ENCODE measurements at places on chromosomes 12 and 14. TPM values are rescaled to one million over a fixed set of nuclear protein-coding genes. Genes with fewer than 3 reads are reported as not detected.

SLC5A8 gene
- total RNA-seq, result 0.07 TPM

GRCh38 chr14:33230021-33230420 is 291.3 kb downstream of the NPAS3 start:
- DNase-seq, result no peak

DNA sequence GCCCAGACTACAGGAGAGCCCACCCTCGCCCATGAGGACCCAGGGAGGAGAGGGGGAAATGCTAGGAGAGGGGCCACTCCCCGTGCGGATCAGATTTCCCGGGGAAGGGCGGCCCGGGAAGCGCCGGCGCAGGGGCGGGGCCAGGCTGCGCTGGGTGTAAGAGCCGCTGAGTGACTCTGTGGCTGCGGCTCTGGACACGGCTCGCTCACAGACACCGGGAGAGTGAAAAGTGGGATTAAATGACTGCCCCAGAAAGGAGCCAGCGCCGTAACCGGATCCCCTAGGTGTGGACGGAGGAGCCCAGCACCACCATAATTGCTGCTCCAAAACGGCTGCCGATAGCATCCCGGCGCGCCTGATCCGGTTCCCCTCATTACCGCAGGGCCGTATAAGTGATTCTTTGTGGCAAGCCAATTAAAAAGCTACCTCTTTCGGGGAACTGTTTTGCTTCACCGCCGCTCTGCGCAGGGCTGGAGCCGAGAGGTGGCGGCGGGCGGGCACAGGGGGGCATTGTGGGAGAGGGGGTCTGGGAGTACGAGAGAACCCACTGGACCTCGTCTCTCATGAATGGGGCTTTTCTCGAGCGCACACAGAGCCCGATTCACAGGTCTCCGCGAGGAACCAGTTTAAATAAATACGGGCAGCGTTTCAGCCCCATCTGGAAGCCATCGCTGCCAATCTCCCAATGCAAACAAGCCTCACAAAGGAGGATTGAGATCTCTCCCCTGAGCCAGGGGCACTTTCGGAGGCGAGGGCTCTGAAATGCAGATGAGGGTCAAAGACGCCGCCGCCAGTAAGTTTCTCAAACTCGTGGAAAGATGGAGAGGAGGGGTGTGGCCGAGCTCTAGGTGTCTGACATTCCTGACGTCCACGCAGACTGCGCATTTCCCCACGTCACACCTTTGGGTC is 2.5 kb downstream of the COL2A1 start:
- DNase-seq, result peak; percentile 87

DNA sequence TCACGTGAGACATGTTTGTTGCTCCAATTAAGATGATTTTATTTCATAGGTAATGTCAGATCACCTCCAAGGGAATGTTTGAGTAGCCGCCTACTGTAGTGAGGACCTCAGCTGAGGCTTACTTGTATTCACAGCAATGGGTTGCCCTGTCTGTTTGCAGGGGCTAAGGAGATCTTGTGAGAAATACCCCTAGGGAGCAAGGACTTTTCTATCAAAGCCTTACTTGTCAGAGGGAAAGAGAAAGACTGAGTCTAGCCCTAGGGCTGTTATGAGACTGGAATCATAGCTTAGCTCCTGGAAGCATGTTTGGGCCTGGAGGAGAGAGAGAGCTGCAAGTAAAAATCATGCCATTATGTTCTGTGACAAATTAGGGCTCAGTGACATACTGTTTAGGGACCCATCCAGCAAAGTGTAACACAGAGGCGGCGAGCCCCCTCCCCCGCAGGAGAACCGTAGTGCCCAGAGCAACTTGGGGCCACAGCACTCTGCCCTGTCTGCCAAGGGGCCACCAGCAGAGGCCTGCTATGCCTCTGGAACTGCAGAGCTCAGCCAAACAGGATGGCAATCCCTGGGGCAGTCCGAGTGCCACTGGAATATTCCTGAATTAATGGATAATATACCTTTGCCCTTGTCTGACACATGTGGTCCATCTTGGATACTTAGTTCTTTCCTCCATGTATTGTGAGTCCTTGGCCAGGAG is 178.8 kb downstream of the DACT1 start:
- DNase-seq, result no peak

DNA sequence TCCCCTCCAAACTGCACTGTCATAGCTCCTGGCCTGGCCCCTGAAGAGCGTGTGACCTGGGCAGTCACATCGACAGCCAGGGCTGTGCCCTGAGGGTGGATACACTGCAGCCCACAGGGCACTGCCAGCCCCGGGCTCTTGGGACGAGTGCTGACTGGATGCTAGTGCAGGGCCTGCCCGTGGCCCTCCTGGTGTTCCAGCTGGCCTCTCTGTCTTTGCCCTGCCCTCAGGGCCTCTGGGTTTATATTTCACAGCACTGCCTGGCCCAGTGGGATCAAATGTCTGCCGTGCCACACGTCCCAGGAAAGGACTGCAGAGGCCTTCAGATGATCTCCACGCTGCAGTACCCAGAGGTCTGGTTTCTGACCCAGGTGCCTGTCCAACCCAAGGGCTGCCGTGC is 10.1 kb upstream of the CCDC197 start:
- no peak for DNase-seq

STAC3 gene
- 2.0 TPM for total RNA-seq

GRCh38 chr12:2679068-2679815 is 115.5 kb upstream of the FKBP4 start:
- DNase-seq, result no peak

- DNase-seq, result no peak
Measured at GRCh38 chr14:71487449-71487848, 444.8 kb upstream of the RGS6 start.

DNA sequence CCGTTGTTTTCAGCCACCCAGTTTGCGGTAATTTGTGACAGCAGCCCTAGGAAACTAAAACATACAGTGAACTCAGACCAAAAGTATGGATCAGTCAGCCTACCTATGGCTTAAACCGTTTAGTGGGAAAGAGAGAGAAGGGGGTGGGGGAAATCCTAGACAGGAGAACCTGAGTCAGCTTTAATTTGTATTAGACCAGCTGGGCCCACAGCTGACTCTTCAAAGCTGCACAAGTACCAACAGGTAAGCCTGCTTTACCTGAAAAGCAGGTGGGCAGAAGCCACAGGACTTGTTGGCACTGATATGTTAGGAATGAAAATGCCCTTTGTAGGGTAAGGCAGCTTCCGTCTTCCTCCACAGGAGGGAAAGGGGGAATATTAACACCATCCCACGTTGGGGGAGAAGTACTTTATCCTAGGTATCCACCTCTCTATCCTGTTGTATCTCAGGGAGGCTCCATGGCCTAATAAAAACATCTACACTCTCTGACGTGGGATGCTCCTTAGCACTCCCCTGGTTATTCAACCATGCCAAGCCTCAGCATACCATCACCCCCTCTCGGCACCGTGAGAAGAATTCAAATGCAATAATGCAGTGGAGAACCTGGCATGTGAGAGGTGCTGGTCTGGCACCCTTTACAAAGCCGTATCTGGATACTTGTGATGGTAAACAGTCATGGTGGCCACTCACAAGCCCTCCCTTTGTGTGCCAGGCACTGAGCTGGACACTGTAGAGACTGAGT is 70.3 kb downstream of the STON2 start:
- DNase-seq, result no peak

- no peak for DNase-seq
Measured at GRCh38 chr14:95695913-95696312, 9.7 kb downstream of the TCL1B start.

GRCh38 chr14:100147181-100147631 is 12.2 kb downstream of the DEGS2 start:
- no peak for DNase-seq

DPF3 gene
- total RNA-seq, result not detected

DNA sequence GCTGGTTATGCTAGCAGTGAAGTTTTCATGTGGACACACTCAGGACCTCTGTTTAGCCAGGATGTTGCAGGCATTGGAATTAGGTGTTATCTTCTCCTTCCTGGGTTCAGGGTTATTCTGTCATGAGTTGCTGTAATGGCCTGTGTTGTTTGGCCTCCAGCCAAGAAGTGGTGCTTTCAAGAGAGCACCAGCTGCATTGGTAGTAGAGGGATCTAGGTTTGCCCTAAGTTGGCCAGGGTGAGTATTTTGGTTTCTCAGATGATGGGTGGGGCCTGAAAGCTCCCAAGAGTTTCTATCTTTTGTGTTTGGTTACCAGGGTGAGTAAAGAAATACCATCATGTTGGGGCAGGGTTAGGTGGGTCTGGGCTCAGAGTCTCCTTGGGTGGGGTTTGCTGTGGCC is 2.7 kb upstream of the GZMH start:
- DNase-seq, result no peak

SPIC gene
- total RNA-seq, result not detected

- DNase-seq, result peak; percentile 52
Measured at GRCh38 chr12:127539226-127539858, 727.6 kb upstream of the TMEM132C start.

DNA sequence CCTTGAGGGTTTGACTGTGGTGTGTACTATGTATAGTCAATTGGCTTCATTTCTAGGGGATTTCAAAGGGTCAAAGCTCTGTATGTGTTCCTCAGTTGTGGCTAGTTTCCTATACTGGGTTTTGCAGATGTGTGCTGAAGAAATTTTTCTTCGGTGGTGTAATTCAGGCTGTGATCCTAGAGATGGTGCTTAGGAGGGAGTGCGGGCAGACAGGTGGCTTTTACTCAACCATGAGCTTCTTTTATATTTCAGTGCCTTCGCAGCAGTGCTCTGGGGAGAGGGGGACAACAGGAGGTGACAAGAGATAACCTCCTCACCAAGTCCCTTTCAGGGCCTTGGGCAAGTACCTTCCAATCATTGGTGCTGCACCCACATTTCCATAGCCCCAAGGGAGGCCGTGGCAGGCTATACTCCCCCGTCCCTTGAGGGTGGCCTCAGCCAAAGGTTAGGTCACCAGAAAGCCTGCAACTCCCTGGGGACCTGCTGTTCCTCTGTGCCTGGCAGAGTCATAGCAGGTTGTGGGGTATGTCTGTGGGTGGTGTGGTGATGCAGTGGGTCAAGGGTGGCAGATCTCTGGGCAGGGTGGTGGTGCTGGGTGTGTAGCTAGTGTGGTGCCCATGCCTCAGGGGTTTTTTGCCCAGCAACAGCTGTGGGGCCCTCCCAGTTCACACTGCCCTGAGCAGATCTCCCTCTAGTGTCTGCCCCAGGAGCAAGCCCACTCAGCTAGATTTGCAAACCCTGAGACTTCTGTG is 37.0 kb upstream of the TMX1 start:
- DNase-seq, result no peak

NEMF gene
- 57.4 TPM for total RNA-seq

GRCh38 chr12:85299053-85299452 is 19.0 kb downstream of the ALX1 start:
- DNase-seq, result no peak

TAS2R20 gene
- 1.3 TPM for total RNA-seq

- no peak for DNase-seq
Measured at GRCh38 chr14:81113176-81113575, 107.6 kb downstream of the GTF2A1 start.

MYO1A gene
- not detected for total RNA-seq

JAG2 gene
- 11.3 TPM for total RNA-seq

BCL11B gene
- total RNA-seq, result 4.9 TPM

- DNase-seq, result no peak
Measured at GRCh38 chr14:94560291-94560665, 964 bp upstream of the SERPINA4 start.

RPGRIP1 gene
- total RNA-seq, result 0.59 TPM

SERPINA9 gene
- not detected for total RNA-seq

DNA sequence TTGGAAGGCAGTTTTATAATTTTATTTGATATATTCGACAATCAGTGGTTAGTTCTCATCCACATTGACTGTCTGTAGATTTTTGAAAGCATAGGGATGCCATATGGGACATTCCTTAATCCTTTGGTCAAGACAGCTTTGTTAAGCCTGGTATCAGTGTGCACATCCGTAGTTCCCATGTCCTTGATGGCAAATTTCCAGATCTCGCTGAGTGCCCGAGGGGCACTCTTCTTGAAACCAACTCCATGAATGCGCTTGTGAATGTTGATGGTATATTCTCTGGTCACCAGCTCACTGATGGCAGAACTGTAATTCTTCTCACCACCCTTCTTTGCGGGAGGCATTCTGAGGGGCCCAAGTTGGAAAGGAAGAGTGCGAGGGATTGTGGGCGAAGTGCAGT is 6.1 kb upstream of the DENND5B start:
- DNase-seq, result no peak

DNA sequence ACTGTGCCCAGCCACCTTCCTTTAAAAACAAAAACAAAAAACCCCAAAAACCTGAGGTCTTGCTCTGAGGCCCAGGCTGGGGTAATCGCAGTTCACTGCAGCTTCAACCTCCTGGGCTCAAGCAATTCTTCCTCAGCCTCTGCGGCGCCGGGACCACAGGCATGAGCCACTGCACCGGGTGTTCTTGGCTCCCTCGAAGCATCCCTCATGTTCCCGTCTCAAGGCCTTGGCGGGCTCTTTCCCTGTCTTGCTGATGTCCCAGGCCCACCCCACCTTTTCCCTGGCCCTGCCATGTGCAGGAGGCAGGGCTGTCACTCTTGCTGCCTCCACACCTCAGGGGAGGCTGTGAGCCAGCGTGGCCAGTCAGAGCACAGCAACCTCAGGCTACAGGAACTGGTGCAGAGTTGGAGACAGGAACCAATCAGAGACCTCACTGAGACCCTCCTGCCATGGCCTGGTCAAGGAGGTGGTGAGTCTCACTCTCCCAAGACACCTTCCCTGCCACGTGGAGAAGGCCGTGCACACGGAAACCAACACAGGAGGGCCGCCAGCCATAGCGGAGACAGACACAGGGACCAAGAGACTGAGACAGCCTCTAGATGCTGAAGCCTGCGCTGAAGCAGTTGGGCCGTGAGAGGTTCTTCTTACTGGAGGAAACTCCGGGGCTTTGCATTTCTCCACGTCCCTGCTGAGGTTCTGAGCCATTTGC is 6.0 kb upstream of the AMN start:
- no peak for DNase-seq

APOF gene
- not detected for total RNA-seq

MUCL1 gene
- total RNA-seq, result not detected

- peak; percentile 72 for DNase-seq
Measured at GRCh38 chr12:106301611-106302321, 767 bp upstream of the TCP11L2 start.

DNA sequence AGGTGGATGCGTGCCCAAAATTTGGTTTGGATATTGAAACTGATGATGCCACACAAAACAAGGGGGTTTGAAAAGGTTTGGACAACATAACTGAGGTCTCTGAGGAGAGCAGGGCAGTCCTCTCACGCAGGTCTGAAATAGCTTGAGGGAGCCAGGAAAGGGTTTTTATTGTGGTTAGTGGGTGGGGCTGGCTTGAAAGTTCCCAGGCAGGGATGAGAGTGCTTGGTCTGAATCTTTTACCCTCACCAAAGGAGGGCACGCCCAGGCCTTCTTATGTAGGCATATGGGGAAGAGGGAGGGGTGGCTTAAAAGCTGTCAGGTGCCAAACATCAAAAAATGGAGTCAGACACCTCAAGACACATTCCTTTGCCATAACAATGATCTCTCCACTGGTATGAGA is 493.1 kb upstream of the CCDC196 start:
- DNase-seq, result no peak

WIF1 gene
- 0.42 TPM for total RNA-seq

DNA sequence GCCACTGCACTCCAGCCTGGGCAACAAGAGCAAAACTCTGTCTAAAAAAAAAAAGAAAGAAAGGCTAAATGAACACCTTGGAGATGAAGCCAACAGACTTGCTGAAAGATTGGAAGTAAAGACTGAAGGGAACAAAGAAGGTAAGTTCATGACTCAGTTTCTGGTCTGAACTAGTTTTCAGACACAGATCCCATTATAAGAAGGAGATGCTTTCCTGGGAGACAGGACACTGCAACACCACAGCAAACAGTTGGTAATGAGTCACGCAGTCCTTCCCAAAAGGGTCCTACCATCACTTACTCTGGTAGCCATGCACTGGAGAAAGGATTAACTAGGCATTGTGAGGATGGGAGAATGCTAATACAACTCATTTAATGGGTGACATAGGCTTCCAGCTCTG is 97.2 kb downstream of the SSPN start:
- DNase-seq, result no peak

PRKD1 gene
- total RNA-seq, result 2.7 TPM
